ENCODE measurements at places on chromosomes 3 and 15.

DNA sequence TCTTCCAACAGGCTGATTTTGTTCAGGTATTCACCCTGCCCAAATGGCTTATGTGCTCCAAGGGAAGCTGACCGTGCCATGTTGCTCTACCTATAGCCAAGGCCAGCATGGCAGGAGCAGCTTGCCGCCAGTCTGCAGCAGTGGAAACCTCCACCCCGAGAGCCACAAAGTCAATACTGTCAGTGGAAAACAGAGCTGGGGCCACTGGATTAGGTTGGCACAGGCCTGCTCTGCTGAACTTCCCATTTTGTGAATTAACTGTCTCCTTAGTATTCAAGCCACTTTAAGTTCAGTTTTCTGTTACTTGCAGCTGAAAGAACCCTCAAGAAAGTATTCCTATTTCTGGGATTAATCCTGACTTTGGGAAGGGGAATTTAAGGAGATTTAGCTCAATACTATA lies 63.8 kb upstream of the XCR1 start:
- DNase-seq: no peak

DNA sequence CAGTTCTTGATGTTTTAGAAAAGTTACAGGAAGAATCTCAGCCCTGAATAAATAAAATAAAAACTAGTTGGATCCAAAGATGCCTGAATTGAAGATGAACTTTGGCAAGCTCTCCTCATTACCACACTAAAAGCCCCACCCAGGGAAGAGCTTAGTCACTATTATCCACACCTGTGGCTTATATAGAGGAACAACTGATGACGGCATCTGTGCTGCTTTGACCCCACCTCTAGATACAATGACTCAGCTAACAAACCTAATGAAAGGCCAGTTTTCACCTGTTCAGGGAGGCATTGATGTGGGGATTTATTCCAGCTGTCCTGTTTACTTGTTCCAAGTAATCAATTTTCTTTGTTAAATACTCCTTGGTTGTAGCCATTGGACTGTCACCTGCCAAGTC lies 604.7 kb upstream of the EPHA6 start:
- no peak for DNase-seq

GRCh38 chr3:73461547-73461946 lies 163.2 kb downstream of the PDZRN3 start:
- no peak for DNase-seq

- no peak for DNase-seq
Measured at GRCh38 chr3:106231086-106231485, 362.3 kb upstream of the CBLB start.

DNA sequence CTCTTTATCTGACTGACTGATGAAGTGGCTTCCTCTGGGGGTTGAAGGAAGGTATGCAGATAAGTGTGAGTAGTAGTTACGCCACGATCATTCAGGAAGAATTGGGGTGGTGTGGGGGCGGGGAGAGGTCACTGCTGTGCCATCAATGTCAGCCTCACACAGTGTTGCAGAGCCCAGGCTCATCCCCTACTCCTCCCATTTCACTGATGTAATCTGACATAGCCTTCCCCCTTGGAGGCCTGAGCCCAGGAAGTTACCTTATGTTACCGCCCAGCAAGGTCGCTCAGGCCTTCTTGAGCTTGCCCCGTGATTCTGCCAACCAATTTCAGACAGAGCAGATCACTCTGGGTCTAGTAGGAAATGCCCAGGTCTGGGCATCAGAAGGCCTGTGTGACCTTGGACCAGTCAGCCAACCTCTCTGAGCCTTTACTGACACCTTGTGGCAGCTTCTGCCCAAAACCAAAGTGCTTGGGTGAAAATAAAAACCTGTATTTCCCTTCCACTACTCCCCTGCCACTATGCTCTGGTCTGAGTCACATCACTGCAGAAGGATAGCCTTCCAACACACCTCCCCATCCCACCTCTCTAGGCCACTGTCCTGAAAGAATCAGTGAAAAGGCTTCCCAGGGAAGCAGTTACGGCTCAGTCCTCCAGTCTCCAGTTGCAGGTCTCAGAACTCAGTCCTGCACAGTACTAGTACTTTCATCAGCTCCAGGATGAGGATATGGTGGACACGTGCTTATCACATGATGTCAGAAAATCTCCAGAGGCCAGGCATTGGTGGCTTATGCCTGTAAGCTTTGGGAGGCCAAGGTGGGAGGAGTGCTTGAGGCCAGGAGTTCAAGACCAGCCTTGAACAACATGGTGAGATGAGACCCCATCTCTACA lies 28.1 kb upstream of the INSYN1 start:
- DNase-seq: no peak

DNA sequence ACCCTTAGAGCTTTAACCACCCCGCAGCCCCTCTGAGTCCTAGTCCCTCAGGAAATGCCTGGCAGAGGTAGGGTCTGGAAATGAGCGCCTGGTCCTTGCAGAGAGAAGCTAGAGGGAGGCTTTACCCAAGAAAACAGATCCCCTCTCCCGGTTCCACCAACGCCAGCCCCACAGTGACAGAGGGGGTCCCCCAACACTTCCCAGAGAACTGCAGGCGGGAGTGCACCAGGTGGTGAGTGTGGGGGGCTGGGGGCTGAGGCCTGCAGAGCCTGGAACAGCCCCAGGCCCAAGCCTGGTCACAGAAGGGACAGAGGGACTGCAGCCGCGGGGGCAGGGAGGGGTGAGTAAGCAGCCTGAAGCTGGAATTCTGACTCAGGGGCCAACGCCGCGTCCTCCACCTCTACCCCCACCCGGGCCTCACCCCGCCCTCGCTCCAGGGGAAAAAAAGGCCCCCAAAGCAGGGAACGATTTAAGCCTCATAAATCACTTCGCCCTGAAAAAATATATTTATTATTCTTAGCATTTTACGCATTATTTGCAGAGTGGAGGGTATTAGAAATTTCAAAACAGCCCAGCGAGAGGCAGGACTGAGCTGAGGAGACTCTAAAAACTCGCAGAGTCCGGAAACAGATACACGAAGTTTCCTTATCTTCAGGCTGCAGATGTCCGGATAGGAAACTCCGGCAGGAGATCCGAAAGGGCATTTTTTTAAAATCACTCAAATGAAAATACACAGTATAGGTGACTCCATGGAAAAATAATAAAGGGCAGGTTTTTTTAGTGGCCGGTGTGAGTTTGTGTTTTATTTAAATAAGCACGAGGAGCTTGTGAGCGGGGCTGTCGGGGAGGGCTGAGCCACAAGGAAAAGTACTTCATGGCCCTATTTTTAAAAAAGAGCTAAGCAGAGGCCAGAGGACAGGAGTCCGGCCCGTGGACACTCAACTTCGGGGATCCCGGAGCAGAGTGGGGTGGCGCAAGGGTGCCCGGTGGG lies 10.0 kb downstream of the GATA2 start:
- DNase-seq: peak; percentile 33

- DNase-seq: peak; percentile 13
Measured at GRCh38 chr3:197029511-197030167, at the start of gene MELTF. Gene MELTF, minus strand, starts transcription at chr3:197029817. Its CDS starts 115 bp downstream, at chr3:197029702.

DNA sequence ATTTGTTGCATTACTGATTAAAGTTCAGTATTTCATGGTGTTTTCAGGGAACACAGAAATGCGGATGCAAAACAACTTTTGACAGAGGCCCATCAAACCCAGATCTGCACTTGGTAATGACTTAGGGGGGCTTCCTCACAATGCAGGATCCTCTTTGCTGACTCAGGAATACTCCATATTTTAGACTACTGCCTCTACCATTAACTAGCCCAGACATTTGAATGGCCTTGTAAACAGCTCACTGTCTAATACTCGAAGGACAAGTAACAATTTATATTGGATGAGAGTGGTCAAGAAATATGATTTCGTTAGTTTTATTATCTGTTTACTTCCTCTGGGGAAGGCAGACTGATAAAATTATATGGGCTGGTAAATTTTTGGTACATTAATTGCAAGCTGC lies 9.0 kb upstream of the KIF23 start:
- no peak for DNase-seq

GRCh38 chr15:58627701-58628100 lies 121.8 kb downstream of the ADAM10 start:
- no peak for DNase-seq

GRCh38 chr3:77247061-77247460 lies 207.2 kb downstream of the ROBO2 start:
- no peak for DNase-seq

All from fibroblast of the conjunctiva (primary cell).